ENCODE measurements at places on chromosomes 5 and 9.

GRCh38 chr5:159230657-159231056, 21.3 kb upstream of the RNF145 start:
- no peak for DNase-seq

- no peak for DNase-seq
These were observed 66.2 kb downstream of the ABHD17B start for GRCh38 chr9:71844808-71845207.

GRCh38 chr9:121949364-121949763, 143.7 kb downstream of the TTLL11 start:
- DNase-seq, result no peak

DNA sequence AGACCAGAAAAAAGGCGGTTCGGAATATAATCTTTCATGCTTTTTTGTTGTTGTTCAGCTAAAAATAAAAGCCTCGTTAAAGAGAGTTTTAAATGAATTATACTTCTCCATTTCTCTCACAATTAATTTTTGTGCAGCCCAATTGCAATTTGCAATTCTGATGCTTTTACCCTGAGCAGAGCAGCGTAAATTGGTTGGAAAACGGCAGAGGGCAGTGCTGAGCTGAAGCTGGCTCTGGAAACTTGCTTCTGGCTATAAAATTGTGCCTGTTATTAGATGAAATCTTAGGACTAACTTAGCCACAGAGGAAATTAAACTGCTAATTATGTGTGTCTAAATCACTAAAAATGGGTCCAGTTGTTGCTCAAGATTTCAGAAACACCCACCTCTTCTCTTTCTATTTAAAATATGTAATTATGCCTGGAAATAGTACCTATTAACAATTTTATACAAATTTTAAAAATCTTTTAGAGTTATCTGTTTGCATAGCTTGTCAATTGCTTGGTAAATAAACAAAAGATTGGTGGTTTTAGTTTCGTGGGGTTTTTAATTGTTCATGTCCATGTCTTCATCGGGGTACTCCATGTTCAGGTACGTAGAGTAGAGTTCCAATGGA, 441.8 kb upstream of the TLE4 start:
- DNase-seq, result no peak

DNA sequence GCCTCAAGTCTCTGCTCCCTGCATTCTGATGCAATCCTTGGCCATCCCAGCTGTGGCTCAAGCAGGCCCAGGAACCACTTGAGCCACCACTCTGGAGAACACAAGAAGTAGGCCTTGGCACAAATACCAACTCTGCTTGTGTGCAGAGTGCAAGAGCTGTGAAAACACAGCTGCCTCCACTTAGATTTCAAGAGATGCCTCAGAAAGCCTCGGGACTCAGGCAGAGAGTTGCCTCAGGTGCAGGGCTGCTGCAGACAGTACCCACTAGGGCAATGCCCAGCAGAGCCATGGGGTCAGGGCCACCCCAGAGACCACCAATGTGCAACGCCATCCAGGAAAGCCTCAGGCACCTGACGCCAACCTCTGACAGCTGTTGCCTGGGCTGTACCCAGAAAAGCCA, 82.4 kb downstream of the FREM1 start:
- no peak for DNase-seq

DNA sequence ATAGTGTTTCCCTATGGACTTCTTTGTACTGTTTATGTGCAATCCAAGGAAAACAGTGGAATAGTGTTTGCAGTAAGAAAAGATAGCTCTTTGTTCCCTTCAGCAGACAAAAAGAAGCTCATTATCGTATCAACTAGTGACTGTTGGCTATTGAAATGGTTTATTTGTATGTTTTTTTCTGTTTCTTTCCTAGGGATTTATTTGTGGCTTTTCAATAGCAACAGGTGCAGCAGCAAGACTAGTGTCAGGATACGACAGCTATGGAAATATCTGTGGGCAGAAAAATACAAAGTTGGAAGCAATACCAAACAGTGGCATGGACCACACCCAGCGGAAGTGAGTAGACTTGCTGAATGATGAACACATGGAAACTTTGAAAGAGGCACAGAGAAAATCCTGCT, 65.1 kb downstream of the SLC44A1 start:
- DNase-seq, result no peak

GRCh38 chr5:10704949-10705621, 55.9 kb downstream of the DAP start:
- no peak for DNase-seq

- no peak for DNase-seq
These were observed 216.5 kb downstream of the PDZD2 start for GRCh38 chr5:31855134-31856040.

GRCh38 chr9:81673310-81673709, 16.0 kb downstream of the TLE1 start:
- DNase-seq, result no peak

GRCh38 chr9:95055334-95055850, 262.1 kb downstream of the FANCC start:
- no peak for DNase-seq

DNA sequence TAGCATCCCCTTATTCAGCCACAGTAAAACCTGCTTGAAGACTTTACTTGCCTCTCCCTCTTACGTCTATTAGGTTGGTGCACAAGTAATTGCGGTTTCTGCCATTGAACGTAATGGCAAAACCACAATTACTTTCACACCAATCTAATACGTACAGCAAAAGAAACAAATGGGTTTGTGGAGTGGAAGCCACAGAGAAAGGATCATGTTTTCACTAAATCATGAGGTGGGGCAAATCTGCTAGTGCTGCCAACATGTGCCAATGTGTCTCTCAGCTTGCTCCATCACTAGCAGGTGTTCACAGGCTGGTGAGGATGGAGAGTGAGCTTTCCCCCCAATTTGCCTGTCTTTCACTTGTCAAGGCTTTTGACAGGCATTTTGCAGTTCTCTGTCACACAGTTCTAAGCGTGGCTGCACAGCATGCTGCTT, 15.9 kb downstream of the DMAC1 start:
- DNase-seq, result no peak

GRCh38 chr5:73380041-73380440, 68.5 kb downstream of the FOXD1 start:
- DNase-seq, result no peak

- DNase-seq, result no peak
These were observed 1.7 kb downstream of the AHRR start for GRCh38 chr5:322942-323879.

DNA sequence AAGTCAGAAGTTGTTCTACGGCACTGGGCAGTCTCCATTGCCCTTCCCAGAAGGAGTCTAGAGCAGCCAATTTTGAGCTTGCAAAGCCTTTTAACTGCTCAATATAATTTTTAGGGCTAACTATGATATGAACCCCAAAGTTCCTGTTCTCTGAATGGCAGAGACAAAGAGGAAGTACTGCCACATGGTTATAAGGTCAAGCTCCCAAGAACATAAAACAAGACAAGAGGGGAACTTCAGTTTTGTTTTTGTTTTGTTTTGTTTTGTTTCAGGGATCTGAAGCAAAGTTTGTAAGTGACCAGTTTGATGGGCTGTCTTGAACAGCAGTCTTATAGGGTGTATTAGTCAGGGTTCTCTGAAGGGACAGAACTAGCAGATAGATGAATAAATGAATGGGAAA, 11.9 kb upstream of the SMC2 start:
- no peak for DNase-seq

- DNase-seq, result no peak
These were observed 53.7 kb downstream of the LHFPL2 start for GRCh38 chr5:78594610-78595457.

- no peak for DNase-seq
These were observed 66.1 kb downstream of the OSMR start for GRCh38 chr5:38911933-38912332.

- DNase-seq, result no peak
These were observed 210.3 kb downstream of the SREK1 start for GRCh38 chr5:66354422-66354821.

GRCh38 chr5:54882101-54882500, 103.3 kb downstream of the ESM1 start:
- DNase-seq, result no peak

GRCh38 chr5:175798626-175799025, 72.8 kb upstream of the CPLX2 start:
- no peak for DNase-seq

GRCh38 chr9:32431940-32432555, 47.6 kb downstream of the ACO1 start:
- DNase-seq, result peak; percentile 3

DNA sequence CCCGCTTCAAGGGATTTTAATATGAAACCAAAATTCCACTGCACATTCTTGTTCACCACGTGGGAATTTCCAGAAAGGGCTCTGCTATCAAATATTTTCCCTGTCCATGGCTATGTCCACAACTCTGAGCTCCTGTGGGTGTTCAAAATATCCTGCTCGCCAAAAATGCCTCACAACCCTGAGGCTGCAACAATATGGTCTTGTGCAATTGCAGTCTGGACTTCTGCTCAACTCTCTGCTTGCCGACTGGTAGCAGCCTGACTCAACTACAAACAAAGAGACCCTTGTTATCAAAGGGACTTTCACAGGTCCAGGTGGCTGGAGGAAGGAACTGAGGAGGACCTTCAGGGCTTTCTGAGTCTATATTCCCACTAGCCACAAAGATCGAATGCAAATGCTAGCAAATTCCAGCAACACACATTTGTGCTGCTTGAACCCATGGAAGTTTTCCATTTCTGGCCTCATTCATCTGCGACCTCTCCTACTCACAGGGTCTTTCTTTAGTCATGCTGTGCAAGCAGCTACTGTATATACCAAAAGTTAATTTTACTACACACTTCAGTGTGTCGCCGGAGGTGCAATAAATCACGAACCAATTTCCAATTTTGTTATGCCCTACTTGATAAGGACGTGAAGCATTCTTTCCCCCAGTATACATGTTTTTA, 169.2 kb upstream of the SLC30A5 start:
- no peak for DNase-seq

Measured in GM12864 (cell line).